Astrocyte of the cerebellum (primary cell): ENCODE measurements at places on chromosomes 5 and 9.

- DNase-seq: no peak
Observed at GRCh38 chr5:115382989-115383388, 86.5 kb upstream of the CCDC112 start.

- no peak for DNase-seq
Observed at GRCh38 chr5:161042862-161043261, 190.9 kb upstream of the ATP10B start.

GRCh38 chr5:106171708-106172107 lies 1499.0 kb downstream of the EFNA5 start:
- no peak for DNase-seq

- DNase-seq: no peak
Observed at GRCh38 chr9:121718084-121718483, 66.7 kb downstream of the DAB2IP start.

GRCh38 chr9:89920131-89920530 lies 315.3 kb downstream of the GADD45G start:
- DNase-seq: no peak

DNA sequence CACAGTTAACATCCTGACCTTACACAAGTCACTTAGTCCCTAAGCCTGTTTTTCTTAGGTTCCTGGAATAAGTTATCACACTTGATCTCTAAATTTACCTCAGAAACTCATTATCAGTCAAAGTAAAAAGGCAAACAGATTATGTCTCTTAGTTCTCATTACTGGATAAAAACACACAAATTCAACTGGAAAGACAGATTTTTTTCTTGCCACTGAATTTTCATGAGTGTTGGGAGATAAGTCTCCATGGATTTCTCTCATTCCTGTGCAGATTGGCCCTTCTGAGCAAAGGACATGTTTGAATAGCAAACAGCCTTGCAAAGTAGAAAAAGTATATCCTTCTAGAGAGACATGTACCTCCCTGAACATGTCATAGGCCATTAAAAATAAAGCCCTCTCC lies 10.2 kb downstream of the SPATA9 start:
- DNase-seq: no peak

DNA sequence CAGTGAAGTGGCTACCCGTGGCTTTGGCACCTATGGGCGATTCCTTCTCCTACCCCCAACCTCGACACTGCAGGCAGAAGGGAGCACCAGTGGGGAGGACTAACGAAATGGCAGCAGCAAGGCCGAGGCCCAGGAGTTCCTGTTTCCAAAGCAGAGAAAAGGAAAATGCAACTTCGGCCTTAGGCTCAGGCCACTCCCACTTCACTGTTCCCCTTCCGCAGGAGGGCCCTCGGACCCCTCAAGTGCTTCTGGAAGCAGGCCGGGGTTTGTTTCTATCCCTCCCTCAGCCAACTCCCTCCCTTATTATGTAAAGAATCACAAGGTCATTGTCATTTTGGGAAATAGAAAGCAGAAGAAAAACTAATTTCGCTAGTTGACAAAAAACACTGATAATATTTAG lies 36.4 kb upstream of the NKX2-5 start:
- no peak for DNase-seq

DNA sequence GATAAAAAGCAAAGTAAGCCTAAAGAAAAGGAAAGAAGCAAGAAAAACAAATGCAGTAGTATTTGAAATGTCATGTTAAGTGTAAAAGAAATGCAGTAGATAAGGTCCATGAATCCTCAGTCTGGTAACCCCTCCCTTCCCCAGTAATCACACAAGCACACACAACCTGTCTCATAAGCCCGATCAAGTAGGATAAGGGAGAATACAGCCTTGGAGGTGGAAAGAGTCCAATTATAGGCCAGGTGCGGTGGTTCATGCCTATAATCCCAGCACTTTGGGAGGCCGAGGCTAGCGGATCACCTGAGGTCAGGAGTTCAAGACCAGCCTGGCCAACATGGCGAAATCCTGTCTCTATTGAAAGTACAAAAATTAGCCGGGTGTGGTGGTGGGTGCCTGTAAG lies 117.9 kb downstream of the GADD45G start:
- no peak for DNase-seq

GRCh38 chr5:43854697-43855292 lies 251.8 kb downstream of the NNT start:
- no peak for DNase-seq
